ENCODE measurements at places on chromosomes 5 and 9.

- DNase-seq: no peak
Measured at GRCh38 chr9:71146511-71146910, 25.1 kb upstream of the TRPM3 start.

- DNase-seq: peak; percentile 84
Measured at GRCh38 chr9:22237497-22238363, 208.9 kb upstream of the DMRTA1 start.

- DNase-seq: no peak
Measured at GRCh38 chr5:28414619-28415018, 1376.2 kb upstream of the CDH9 start.

DNA sequence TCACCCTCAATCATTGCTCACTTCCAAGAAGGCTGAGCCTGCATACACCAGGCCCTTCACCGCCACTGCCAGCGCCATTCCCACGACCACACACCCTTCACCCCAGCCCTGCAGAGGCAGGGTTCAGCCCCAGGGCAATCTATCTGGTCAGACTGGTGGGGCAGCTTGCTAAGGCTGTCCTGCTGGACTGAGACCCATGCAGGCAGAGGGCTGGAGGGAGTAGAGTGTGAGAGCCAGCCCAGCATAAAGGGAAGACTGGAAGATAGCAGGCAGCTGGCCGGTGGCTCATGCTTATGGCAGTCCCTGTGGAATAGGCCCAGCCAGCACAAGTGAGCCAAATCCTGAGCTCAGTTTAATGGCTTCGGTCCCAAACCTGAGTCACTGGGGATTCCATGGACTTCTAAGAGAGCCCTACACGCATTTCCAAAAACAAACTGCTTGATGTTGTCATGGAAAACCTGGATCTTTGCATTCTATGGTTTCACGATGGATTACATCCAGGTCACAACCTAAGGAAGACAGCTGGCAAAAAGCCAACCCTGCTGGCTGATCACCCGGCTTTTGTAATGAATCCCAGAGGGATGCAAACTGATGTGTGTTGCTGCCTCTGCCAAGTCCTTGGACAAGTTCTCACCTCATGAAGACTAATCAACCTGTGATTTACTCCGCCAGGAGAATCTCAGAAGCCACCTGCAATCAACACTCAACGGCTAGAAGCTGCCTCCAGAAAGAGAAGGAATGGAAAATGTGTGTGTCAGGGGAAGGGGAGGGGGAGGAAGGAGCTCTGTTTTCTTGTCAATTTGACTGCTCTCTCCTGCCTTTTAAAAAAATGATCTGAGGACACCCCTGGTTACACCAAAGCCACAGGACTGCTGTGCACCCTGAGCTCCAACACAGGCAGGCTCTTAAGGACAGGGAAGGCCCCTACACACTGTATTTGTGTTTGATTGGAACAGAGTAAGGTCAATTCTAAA is 143.6 kb downstream of the LHFPL2 start:
- peak; percentile 100 for DNase-seq

GRCh38 chr5:101687349-101687985 is 608.6 kb downstream of the SLCO4C1 start:
- peak; percentile 26 for DNase-seq

All from EH (cell line).